ENCODE measurements at places on chromosomes 2 and 18.

GRCh38 chr2:240627736-240628506, 2.6 kb downstream of the GPR35 start:
- no peak for DNase-seq

DNA sequence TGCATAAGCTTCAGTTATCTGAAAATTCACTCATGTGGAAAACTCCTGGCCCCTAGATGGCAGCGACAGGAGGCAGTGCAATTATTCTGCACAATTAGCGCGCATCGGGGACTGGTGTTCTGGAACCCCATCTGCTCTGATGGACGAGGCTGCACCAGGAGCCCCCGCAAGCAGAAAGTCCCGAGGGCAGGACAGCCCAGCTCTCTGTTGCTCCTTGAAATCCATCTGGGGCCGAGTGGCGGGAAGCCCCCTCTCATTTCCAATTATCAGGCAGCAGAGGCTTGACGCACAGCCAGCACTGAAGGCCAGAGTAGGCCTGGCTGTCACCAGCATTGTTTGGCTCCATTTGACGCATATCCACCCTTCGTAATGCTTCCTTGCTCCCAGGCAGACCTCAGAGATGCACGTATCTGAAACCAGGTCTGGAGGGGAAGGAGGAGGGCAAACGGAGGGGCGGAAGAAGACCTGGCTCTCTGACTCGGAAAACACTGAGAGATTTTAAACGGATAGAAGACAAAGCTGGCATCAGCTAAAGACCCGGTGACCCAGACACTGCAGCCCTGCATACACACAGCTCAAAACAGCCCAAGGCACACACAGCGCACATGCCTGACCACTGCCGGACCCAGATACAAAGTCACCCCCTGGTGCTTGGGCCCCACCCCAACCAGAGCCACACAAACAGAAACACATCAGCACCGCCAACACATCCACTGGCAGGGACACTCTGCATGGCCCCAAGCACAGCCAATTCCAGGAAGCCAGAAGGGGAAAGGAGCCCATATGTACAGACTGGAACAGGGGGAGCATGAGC, 69.8 kb downstream of the TNS1 start:
- no peak for DNase-seq

- DNase-seq, result no peak
Observed at GRCh38 chr2:15096873-15097272, 464.3 kb downstream of the NBAS start.

DNA sequence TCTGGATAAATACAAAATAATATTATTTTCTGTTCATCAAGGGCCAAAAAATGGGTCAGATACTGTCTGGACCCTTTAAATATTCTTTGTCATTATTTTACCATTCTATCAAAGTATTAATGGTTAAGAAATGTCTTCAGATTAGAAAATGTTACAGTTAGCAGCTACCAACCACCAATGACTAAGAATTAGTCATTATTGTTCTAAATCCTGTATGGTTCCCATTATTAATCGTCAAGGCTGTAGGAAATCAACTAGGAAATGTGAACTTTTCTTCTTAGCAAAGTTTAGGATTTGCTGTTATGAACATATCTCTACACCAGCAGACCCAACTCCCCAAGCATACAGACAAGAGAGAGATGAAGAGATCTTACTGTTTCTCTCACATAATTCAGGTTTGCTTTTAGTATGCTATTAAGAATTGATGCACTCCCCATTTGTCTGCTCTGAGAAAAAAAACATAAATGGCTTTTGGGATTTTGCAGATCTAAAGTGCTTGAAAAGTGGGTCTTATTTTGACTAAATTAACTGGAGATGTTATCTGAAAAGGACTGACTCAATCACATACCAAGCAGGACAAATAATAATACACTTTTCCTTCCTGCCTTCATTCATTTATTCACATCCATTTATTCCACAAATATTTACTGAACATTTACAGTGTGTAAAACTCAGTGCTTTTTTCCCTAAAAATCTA, 147.7 kb downstream of the PPP1R1C start:
- no peak for DNase-seq

- no peak for DNase-seq
Observed at GRCh38 chr18:78992041-78993011, 12.7 kb downstream of the SALL3 start.
